Activated CD4-positive, alpha-beta T cell treated with anti-CD3 and anti-CD28 coated beads for 1 hour (primary cell): ENCODE measurements at places on chromosomes 5 and 9.

DNA sequence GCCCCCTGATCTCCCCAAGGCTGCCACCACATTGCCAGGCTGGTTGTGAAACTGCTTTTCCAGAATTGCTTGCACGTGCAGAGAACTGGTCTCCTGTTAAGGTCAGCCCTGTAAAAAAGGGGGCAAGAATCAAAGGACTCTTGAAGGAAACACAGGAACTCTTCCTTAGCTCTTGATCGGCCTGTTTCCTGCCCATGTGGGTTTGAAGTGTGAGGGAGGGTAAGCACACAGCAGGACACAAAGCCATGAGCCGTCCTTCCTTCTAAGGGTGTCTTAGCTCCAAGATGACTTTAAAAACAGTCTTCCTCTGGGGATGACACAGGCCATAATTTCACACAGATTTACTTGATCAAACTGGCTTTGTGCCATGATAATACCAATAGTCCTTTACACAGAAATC lies 36.1 kb downstream of the TEK start:
- no peak for DNase-seq

GRCh38 chr5:126628102-126628501 lies 27.4 kb downstream of the PHAX start:
- no peak for DNase-seq

DNA sequence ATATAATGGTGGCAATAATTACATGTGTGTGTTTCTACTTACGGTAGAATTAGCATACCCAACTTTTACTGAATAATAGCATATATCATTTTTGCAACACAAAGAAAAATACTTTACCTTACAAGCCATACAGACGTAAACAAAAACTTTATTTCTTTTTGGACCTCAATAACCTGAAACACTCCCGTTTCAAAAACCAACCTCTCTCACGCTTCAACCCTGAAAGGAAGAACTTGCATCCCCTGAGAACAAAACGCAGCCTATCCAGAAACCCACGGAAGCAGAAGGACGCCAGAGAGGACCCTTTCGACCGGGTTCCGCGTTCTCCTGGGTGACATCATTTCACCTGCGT lies at the start of gene RNF38:
RNF38 (minus strand) TSS at position 290 of the 352 bp plus-strand sequence; CDS start at position 129, 161 bp downstream.
- DNase-seq: no peak

- DNase-seq: no peak
Measured at GRCh38 chr5:72063219-72063819, 44.0 kb upstream of the MAP1B start.

DNA sequence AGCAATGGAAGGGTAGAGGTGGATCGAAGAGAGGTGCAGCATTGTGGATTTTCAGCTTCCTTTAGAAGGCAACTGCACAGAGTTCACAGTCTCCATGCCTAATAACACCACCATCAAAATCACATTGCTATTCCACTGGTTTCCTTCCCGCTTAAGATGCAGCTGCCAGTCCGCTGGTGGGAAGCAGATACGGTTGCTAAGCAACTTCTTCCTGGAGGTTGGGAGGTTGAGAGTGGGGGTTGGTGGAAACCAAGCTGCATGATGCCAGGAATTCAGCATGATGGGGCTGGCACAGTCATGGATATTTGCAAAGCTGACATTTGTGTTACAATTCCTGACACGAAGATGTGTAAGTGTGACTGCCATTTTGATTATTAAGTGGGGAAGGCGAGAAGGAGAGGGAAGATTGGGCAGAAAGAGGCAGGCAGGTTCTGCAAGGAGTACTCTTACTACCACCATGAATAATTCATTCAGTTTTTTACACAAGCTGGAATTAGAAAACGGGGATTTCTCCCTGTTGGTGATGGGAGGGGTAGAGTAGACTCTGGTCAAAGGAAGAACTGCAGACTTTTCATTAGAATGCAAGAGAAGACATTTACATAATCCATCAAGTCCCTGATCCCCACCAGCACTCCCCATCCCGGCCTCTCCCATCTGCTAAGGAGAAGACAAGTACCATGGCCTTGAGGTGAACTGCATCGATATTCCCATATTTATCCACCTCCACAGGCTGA lies 87.5 kb downstream of the GLDC start:
- no peak for DNase-seq

DNA sequence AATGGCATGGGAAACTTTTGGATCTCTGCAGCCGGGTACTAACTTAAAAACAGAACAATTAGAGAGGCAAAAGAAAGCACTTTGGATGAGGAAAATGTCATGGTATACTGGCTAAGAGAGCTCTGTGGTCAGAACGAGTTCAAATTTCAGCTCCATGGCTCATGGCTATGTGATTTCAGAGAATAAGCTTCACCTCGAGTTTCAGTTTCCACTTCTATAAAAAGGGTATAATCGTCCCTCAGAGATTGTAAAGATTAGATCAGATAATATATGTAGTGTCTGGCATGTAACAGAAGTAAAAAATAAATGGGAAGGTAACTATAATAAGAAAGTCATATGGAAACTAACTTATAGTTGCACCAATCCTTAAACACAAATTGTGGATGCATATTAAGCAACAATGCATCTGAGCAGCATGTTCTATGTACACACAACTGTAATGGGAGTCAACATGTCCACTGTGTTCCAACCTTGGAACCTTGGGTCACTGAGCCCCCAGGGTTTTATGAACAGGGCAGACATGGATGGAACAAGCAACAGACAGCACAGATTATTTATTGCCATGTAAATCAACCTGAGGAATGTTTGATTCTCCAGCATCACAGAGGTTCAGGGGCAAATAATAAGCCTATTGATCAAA lies 145.4 kb downstream of the MAPKAP1 start:
- DNase-seq: no peak

DNA sequence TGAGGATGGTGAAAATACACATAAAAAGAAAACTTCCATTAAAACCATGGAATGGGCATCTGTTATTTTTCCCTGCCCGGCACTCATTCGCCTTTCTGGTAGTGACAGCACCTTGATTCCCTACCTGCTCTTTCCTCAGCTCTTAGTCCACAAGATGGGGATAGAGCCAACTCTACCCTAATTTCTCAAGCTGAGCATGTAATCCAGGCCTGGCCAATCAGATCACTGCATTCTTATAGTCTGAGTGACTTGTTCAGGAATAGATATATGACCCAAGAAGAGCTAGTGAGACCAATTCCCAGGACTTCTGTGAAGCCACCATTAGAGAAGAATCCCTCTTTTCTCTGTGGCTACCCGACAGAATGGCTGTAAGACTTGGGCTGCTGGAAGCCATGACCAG lies 58.1 kb downstream of the TSSK1B start:
- DNase-seq: no peak

GRCh38 chr9:35952526-35953191 lies 5.3 kb downstream of the OR2S2 start:
- DNase-seq: no peak

DNA sequence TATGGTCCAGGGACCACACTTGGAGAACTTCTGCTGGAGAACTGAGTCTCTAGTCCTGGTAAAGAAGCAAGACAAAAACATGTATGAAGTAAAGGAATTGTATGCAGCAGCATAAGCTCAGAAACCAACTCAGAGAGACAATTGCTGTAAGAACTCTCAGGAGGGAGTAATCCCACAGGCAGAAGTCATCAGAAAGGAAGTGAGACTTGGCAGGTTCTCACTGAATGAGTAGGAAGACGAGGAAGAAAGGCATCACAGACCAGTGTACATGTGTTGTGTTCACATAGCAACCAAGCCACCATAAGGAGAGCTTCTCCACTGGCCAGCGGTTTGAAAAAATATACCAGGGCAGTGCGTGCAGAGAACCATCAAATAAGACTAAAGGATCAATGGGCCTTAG lies 57.9 kb upstream of the FST start:
- DNase-seq: no peak

GRCh38 chr9:137540536-137540935 lies 9.7 kb downstream of the PNPLA7 start:
- no peak for DNase-seq

- DNase-seq: no peak
Measured at GRCh38 chr9:72635197-72635596, 113.8 kb downstream of the TMC1 start.

DNA sequence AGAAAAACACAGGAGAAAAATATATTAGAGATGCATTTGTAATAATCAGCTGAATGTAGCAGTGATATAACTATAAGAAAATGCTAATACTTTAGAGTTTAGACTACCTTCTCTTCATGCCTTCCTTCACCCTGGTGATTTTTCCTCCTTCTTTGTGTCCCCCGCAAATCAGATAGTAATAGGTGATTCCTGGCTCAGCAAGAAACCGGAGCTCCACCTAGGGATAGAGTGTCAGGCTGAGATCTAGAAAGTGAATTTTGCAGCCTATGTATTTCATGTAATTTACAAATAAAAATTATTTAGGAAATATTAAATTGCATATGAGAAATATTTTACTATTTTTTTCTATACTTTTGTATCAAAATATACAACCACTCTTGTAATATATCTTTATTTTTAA lies 109.8 kb upstream of the ST8SIA4 start:
- DNase-seq: no peak

GRCh38 chr9:89791754-89792153 lies 186.9 kb downstream of the GADD45G start:
- DNase-seq: no peak

- no peak for DNase-seq
Measured at GRCh38 chr9:78218890-78219289, 17.0 kb upstream of the CEP78 start.

- no peak for DNase-seq
Measured at GRCh38 chr5:163385271-163385670, 52.1 kb upstream of the CCNG1 start.
